ENCODE measurements at places on chromosomes 16 and 17. TPM values are rescaled to one million over a fixed set of nuclear protein-coding genes. Genes with fewer than 3 reads are reported as not detected.
A peak's percentile ranks its signal among the peaks of the same experiment; 100 is the strongest.

- no peak overlapping the region for H3K4me3 ChIP-seq
- no peak overlapping the region for H3K27ac ChIP-seq
- H3K27me3 ChIP-seq: peaks cover 32% of the 10 kb centered on the region
- no peak for DNase-seq
- peaks cover 10% of the 10 kb centered on the region for H3K36me3 ChIP-seq
- H3K4me1 ChIP-seq: peaks cover 6% of the 10 kb centered on the region
Measured at GRCh38 chr17:10197362-10197720, 1.1 kb downstream of the GAS7 start.

DNA sequence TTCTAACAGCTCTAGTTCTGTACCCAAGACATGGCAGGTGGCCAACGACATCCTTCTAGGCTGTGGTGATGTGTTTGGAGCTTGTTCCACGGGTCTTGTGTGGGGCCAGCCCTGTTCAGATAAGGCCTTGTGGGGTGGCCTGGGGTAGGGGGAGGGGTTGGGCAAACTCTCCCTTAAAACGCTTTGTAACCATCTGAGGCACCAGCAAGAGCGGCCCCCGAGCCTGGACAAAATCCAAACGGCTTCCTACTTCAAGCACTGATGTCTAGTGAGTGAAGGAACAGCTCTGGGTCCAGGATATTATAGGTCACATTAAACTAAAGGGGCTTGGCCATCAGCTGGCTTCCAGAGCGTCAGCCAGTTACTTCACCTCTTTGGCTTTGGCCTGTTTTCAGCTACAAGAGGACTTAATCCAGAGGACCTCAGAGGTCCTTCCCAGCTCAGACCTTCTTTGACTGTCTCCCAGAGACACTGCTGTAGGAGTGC is 11.9 kb downstream of the SERPINF1 start:
- H3K36me3 ChIP-seq: peaks cover 9% of the 10 kb centered on the region
- peak overlapping the region; percentile 18 for H3K27ac ChIP-seq
- no peaks in the 10 kb centered on the region for H3K27me3 ChIP-seq
- H3K4me1 ChIP-seq: peaks cover 22% of the 10 kb centered on the region

DNA sequence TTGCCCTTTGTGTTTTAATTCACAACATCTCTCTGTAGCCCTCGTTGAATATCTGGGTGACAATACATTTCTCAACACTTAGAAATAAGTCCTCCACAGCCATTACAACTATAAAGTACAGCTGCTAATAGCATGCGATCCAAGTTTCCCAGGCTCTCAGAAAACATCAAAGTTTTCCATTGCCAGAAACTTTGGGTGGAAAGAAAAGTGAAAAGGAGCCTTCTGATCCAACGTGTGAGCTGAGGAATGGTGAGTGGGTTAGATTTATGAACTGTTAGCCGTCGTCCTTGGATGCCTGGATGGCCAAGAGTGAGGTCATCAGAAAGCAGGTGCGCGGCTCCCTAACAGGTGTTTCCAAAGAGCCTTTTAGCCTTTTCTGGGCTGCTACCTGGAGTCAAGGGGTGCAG is 258.0 kb downstream of the PMP22 start:
- H3K36me3 ChIP-seq: no peaks in the 10 kb centered on the region
- no peak for DNase-seq
- no peak overlapping the region for H3K27ac ChIP-seq
- no peaks in the 10 kb centered on the region for H3K4me1 ChIP-seq
- peaks cover 8% of the 10 kb centered on the region for H3K27me3 ChIP-seq

DNA sequence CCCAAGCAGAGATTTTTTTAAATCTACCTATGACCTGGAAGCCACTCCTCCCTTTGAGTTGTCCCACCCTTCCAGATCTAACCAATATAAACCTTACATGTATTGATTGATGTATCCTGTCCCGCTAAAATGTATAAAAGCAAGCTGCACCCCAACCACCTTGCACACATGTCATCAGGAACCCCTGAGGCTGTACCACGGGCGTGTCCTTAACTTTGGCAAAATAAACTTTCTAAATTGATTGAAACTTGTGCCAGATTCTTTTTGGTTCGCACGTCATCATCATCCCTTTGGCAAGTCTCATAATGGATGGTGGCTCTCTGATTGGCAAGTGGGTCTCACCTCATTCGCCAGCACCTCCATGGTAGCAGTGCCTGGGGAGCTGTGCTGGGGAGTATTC is 60.2 kb downstream of the CNGB1 start:
- H3K27ac ChIP-seq: no peak overlapping the region
- H3K4me3 ChIP-seq: no peak overlapping the region
- H3K36me3 ChIP-seq: no peaks in the 10 kb centered on the region
- H3K4me1 ChIP-seq: no peaks in the 10 kb centered on the region
- no peak for DNase-seq
- peaks cover 1% of the 10 kb centered on the region for H3K27me3 ChIP-seq

The SLC52A1 gene
- 0.13 TPM for total RNA-seq

DNA sequence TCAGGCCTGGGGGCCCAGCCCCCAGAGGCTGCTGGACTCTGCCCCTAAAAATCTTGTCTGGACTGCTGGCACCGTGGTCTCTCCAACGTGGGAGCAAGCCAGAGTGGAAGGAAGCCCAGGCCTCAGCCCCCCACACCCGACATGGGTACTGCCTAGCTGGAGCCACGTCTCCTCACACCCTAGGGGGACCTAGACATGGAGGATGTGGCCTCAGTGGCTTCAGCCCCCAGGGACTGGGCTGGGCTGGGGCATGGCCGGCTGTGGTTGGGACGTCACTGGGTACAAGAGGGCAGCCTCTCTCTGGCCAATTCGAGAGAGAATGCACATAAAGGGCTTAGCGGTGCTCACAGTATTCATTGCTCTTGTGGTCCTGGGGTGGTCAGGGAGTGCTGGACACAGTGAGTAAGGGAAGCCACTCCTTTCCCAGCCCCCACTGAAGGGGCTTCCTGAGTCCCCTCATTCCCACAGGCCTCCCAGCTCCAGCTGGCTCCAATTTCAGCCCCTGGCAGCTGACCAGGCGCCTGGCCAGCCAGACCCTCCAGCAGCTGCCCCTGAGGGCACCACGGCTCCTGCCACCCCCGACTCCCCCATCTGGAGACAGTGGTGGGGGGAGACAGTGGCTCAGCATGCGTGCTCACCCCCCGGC is 1.1 kb downstream of the CDH15 start:
- peaks cover 9% of the 10 kb centered on the region for H3K4me1 ChIP-seq
- no peak overlapping the region for H3K4me3 ChIP-seq
- no peak overlapping the region for H3K27ac ChIP-seq
- H3K36me3 ChIP-seq: no peaks in the 10 kb centered on the region

Measured in activated CD8-positive, alpha-beta T cell treated with anti-CD3 and anti-CD28 coated beads for 36 hours (primary cell).